ENCODE measurements at places on chromosomes 13 and 19.

DNA sequence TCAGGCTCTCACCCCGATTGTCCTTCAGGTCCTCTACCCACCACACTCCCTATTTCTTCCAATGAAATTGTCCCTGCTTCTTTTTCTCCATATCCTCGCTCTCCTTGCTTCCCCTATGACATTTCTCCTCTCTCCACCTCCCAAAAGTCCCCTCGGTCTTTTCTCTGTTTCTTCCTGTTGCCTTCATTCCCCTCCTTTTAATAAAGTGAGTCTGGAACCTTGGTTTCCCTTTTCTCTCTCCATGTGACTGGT lies 676 bp upstream of the ZNF574 start:
- no peak for DNase-seq

- peak; percentile 61 for DNase-seq
Observed at GRCh38 chr13:92838786-92839185, 387.8 kb upstream of the GPC6 start.

DNA sequence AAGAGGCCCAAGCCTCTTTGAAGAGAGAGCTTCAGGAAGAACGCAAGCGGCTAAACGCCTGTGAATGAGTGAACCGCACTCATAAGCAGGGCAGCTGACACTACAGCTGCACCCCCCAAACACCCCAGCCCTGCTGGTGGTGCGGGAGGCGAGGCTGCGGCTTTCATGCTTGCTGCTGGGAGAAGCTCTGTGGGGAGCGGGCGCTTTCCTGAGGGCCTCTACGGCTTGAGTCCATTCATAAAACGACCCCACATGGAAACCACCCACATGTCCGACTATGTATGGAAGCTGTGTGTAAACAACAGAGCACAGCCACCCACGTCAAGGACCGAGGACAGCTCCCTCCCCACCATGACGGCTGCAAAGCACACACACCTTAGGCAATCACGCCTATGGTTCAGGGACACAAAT lies 5.5 kb downstream of the AP3D1 start:
- no peak for DNase-seq

GRCh38 chr19:2798733-2799132 lies 13.4 kb downstream of the THOP1 start:
- DNase-seq: no peak

- DNase-seq: no peak
Observed at GRCh38 chr13:80386002-80386401, 45.1 kb upstream of the SPRY2 start.

GRCh38 chr13:27600711-27601110 lies 19.6 kb downstream of the LNX2 start:
- DNase-seq: no peak

DNA sequence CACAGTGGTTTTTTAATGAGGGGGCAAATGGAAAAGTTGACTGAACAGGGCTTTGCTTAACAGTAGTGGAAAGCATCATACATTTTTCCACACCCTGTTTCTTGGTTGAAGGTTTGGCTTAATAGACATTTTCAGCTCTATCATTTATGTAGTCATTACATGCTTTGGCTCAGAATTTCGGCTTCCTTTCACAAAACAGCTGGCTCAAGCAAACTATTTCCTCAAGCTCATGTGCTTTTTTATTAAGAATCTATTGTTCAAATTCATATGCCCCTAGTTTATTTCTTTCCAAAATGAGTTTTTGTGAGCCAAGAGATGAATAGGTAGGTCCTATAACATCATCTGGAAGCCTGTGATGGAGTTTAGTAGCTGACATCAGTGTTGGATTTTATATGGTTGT lies 113.8 kb downstream of the SLITRK6 start:
- no peak for DNase-seq

GRCh38 chr19:17424743-17425365 lies 5.0 kb downstream of the MVB12A start:
- DNase-seq: no peak

- no peak for DNase-seq
Observed at GRCh38 chr13:82867284-82867683, 1015.0 kb downstream of the SLITRK1 start.

GRCh38 chr19:16283210-16284061 lies 41.2 kb upstream of the KLF2 start:
- DNase-seq: no peak

GRCh38 chr19:33640773-33641172 lies 19.0 kb downstream of the CHST8 start:
- DNase-seq: no peak

DNA sequence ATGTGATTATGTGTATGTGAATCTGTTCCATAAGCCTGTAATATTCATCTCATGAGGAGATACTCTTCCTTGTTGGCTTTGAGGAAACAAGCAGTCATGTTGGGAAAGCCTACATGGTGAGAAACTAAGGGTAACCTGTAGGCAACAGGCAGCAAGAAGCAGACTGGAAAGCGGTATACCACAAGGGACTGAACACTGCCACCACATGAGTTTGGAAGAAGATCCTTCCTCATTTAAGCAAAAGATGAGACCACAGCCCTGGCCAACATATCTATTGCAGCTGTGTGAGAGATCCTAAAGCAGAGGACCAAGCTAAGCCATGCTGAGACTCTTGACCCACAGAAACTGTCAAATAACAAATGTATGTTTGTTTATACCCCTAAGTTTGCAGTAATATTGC lies 134.8 kb downstream of the B3GLCT start:
- no peak for DNase-seq

DNA sequence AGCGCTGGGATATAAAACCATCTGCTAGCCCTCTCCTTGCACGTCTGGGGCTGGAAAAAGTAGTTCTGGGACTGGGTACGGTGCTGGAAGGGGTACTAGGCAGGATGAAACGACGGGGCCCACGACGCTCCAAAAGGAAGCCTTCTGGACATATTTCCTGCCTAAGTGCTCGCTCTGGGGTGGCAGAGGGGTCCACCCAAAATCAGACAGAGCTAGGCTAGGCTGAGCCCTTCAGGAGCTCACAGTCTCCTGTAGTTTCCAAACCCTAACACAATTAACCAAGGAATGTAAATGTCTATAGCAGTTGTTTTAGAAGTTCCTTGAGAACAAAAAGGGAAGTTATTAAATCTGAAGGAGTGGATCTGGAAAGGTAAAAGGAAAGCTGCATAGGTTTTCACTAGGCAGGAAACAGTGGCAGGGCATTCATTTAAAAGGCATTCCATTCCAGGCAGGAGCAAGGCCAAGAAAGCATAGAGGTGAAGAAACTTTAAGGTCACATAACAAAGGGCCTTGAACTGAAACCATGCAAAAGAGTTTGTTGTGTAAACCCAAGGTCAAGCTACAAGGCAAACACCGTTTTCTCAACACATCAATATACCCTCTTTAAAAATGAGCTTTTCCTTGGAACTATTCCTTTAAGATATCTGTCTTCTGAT lies 634 bp upstream of the DIAPH3 start:
- no peak for DNase-seq

GRCh38 chr13:61795580-61795979 lies 379.9 kb upstream of the PCDH20 start:
- no peak for DNase-seq

GRCh38 chr13:95207769-95208366 lies 93.4 kb downstream of the ABCC4 start:
- no peak for DNase-seq

- no peak for DNase-seq
Observed at GRCh38 chr13:95623141-95623540, 21.4 kb downstream of the DZIP1 start.

- peak; percentile 96 for DNase-seq
Observed at GRCh38 chr19:19821366-19821951, at the start of gene ZNF506. TSS of gene ZNF506 (minus strand) at chr19:19821750. CDS start at chr19:19821603, 147 bp downstream.

DNA sequence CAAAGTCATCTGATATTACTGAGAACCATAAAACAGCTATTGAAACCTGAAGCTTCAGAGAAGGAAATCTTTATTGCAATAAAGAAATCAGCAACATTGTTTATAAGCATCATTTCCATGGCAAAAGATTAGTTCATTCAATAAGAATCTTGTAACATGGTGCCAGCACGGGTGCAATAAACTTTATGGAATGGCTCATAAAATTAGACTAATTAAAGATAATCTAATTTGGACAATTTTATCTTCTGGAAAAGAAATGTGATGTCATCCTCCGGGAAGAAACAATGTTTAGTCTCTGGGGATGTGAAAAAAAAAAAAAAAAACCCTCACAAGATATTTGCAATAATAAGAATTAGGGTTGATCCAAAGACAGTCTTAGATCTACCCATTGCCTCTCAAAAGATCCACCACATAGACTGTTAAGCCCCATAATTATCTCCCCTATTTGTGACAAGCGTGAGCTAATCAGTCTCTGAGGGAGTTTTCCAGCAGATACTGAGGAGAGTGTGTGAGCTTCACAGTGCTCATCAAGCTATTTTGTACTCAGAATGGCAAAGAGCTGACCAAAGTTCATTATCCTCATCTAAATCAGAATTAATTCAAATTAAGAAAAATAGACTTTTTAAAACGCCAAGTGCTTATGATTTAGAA lies 297.0 kb upstream of the EDNRB start:
- DNase-seq: no peak

GRCh38 chr13:102325321-102325720 lies 76.5 kb downstream of the FGF14 start:
- DNase-seq: no peak

GRCh38 chr13:101881593-101881992 lies 429.1 kb downstream of the ITGBL1 start:
- no peak for DNase-seq

- DNase-seq: no peak
Observed at GRCh38 chr13:77298426-77298825, 28.5 kb downstream of the MYCBP2 start.

- no peak for DNase-seq
Observed at GRCh38 chr19:41621654-41622053, 5.2 kb downstream of the CEACAM4 start.

DNA sequence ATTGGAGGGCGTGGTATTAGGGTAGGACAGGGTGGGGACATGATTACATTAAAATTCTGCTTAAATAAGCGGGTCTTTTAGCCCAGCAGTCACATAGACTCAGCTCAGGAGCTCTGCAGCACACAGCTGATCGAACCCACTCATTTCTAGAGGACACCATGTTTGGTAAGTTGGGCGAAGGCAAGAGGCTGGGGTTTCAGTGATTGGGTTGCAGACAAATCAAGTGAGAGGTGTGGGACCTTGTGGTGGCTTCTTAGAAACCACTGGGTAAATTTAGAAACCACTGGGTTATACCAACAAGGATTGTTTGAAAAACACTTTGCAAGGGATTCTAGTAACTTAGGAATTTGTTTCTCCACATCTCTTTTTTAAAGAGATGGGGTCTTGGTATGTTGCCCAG lies at the start of gene LEUTX:
Gene LEUTX, plus strand, starts transcription at position 92 of the 400 bp plus-strand sequence. Its CDS starts 67 bp downstream, at position 159.
- no peak for DNase-seq

GRCh38 chr19:52941941-52942385 lies 18.7 kb upstream of the ZNF888 start:
- peak; percentile 34 for DNase-seq

GRCh38 chr13:112182251-112182650 lies 115.3 kb downstream of the SOX1 start:
- DNase-seq: no peak

DNA sequence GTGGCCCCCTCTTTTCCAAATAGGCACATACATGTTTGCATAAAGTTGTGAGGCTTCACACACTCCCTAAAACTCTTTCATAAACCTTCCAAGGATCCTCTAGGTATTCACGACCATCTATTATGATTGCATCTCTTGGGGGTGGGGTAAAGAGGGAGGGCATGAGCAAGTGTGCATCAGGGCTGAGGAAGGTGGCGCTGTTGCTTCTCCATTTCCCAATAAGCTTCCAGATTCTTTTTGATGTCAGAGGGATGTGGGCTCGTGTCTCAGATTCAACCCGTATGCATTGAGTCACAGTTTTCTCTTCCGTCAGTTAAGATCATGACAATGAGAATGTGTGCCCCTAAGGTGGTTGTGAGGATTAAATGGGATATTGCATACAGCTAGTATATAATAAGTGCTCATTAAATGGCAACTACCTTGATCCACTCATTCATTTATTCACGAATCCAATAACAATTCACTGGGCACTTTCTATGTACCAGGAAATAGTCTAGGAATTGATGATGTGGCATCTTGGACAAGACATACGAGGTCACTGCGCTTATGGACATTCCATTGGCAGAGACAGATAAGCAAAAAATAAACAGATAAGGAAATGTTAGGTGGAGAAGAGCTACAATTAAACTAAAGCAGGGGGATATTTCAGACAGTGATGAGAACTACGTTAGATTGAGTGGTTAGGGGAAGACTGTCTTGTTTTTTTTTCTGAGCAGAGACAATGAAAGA lies 10.3 kb downstream of the CYP2B6 start:
- DNase-seq: no peak

- DNase-seq: no peak
Observed at GRCh38 chr13:53642306-53642705, 613.7 kb downstream of the OLFM4 start.

- DNase-seq: no peak
Observed at GRCh38 chr19:46035986-46036743, 4.6 kb downstream of the IGFL4 start.

DNA sequence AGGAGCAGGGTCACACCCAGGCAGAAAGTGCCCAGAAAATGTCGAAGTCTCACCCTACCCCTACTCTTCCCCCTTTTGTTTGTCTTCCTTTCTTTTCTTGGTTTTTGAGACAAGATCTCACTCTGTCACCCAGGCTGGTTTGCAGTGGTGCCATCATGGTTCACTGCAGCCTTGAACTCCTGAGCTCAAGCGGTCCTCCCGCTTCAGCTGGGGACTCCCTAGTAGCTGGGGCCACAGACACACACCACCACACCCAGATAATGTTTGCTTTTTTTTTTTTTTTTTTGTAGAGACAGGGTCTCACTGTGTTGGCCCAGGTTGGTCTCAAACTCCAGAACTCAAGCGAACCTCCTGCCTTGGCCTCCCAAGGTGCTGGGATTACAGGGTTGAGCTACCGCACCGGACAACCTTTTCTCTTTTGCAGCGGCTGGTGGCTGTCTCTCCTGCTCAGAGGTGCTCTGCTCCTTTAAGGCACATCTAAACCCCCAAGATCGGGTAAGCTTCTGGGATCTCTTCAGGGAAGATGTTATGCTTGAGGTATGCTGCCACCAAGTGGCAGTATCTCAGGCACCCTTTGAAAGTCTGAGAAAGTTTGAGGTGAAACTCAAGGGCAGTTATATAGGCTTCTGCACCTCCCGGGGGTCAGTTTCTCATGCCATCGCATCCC lies 22.4 kb upstream of the EBI3 start:
- peak; percentile 40 for DNase-seq

DNA sequence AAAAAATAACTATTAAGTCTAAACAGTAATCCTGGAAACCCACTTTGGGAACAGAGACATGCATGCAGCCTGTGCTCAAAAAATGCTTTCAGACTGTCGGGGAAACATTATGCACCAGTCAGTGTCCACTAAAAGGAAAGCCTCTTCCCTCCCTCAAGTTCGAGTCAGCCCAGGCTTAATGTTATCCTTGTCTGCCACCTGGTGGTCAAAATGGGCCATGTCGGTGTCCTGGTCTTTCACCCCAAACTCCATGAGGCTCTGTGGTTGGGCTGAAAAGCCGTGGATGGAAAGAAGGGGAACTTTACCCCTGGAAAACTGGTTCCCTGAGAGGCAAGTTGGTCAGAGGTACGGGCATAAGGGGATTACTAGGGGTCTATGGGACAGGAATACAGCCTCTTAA lies 88.4 kb upstream of the ZNF492 start:
- DNase-seq: peak; percentile 19

DNA sequence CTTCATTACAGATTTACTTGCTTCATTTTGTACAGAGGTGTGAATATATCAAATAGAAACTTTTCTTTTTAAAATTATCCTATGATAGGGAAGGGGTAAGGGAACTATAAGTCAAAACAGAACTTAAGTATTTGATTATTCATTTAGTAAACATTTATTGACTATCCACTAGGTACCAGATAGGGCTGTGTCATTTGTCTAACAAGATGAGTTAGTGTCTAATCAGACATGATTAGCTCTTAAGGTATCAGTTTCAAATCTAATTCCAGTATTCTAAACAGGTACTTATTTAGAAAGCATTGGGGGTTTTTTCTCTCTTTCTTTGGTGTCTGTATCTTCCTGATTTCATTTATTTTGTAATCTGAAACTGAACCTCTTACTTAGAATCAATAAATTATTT lies 32.2 kb downstream of the CDADC1 start:
- DNase-seq: no peak

Data from H4 (cell line).